Stimulated activated naive CD4-positive, alpha-beta T cell (primary cell): ENCODE measurements at places on chromosomes 7 and 10.

GRCh38 chr10:113484487-113484886, 68.4 kb upstream of the HABP2 start:
- DNase-seq: no peak

DNA sequence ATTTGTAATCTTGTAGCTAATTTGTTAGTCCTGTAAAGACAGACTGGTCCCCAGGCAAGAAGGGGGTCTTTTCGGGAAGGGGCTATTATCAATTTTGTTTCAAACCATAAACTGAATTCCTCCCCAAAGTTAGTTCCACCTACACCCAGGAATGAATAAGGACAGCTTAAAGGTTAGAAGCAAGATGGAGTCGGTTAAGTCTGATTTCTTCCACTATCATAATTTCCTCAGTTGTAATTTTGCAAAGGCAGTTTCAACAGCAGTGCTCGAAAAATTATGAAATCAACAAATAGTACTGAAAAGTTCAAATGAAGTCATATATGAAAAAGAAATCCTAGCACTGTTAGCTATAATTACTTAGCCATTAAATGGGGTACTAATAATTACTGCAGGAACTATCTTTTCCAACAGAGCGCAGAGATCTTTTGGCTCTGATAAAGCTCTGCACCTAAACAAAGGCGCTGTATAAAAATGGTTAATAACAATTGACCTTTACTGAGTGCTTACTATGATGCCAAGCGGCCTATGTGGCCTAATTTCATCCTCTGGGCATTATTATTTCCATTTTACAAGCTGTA, 756 bp upstream of the SEC24C start:
- no peak for DNase-seq

GRCh38 chr7:104272767-104273384, 55.5 kb upstream of the LHFPL3 start:
- no peak for DNase-seq

DNA sequence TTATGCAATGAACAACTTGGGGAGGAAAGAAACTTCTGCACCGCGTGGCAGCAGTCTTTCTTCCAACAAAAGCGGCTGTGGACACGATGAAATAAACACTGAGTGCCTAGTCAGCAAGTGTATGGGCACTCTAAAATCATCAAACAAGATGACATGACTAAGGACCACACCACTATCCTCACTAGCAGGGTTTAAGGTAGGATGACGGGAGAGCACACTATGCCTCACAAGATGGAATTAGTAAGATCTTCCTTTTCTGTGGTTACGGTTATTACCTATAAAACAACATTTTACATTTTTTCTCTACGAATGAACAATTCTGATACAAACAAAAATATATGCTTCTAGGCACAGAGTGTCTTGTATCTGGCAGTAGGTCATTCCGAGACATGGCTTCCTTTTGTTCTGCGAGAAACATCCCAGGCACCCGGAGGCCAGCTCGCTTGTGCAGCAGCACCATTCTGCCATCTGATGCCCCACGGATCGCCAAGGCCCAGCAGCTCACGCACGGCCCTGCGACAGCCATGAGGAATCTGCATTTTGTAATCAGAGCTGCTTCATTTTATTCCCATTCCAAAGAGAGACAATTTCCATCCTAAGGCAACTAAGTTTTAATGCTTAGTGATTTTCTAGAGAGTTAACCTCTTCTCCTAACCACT, 54.1 kb upstream of the NCAPG2 start:
- no peak for DNase-seq
